Right ventricle myocardium inferior (tissue), 1 donor: ENCODE measurements at places on chromosomes 6 and 20.
A peak's percentile ranks its signal among the peaks of the same experiment; 100 is the strongest.

- no peak for DNase-seq
These were observed 91.0 kb downstream of the BCKDHB start for GRCh38 chr6:80197474-80197873.

GRCh38 chr20:21166801-21167200, 40.9 kb downstream of the KIZ start:
- no peak for DNase-seq

GRCh38 chr6:114376611-114377175, 33.9 kb upstream of the HS3ST5 start:
- no peak for DNase-seq

GRCh38 chr6:125831659-125832058, 40.9 kb downstream of the NCOA7 start:
- DNase-seq: no peak

DNA sequence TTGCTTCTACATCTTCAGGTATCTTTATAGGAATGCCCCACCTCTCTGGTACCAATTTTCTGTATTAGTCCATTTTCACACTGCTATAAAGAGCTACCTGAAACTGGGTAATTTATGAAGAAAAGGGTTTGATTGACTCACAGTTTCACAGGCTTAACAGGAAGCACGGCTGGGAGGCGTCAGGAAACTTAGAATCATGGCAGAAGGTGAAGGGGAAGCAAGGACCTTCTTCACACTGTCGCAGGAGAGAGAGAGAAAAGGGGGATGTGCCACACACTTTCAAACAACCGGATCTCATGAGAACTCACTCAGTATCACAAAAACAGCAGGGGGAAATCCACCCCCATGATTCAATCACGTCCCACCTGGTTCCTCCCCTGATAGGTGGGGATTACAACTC, 24.4 kb upstream of the LY86 start:
- no peak for DNase-seq

DNA sequence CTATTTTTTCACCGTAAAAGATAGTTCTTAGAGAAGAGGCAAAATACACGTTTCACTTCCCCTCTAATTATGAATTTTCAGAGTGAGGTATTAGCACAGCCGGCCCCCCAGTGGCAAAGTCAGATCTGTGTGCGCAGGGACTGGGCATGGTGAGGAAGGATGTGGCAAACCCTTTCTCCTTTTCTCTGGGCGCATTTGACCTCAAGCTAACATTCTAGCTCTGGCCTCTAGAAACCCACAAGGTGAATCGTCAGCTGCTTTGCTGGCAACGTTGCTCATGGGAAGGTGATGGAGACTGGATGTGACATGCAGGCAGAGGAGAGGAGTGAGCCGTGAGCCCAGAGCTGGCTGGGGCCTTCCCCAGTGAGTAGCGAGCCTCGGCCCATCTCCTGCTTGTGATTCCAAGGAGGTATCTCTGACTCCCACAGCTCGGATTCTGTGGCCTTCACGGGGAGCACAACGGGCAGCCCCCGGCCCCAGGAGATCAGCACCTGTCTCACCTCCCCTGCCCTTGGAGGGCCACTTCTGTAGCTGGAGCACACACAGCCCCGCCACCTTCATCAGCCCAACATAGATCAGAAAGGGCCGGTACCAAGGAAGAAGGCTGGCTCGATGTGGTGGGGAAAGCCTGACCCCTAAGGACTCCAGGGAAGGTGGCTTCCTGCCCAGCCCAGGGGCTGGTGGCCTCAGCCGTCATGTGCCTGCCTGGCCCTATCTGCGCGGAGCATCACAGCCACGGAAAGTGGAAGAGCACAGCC, 152.8 kb downstream of the TAF4 start:
- DNase-seq: peak; percentile 32

GRCh38 chr6:157904999-157905398, 76.7 kb upstream of the SYNJ2 start:
- no peak for DNase-seq

- DNase-seq: no peak
These were observed 61.8 kb downstream of the TULP4 start for GRCh38 chr6:158374020-158374419.

DNA sequence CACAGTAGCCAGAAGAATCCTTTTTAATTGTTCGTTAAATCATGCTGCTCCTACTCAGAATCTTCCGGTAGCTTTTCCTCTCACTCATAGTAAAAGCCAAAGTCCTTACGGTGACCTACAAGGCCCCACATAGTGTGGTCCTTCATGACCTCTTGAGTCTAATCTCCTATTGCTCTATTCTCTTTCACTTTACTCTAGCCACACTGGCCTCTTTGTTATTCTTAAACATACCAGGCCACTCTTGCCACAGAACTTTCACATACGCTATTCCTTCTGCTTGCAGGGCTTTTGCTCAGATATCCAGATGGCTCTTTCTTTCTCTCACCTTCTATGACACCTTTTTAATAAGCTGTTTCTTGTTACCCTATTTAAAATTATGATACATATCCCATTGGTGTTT, 25.7 kb downstream of the ZNF391 start:
- DNase-seq: no peak
